ENCODE measurements at places on chromosomes 6 and 20.
A peak's percentile ranks its signal among the peaks of the same experiment; 100 is the strongest.

GRCh38 chr6:2447931-2448330 is 202.5 kb upstream of the GMDS start:
- no peak for DNase-seq

GRCh38 chr6:100099189-100100074 is 105.4 kb upstream of the MCHR2 start:
- no peak for DNase-seq

GRCh38 chr20:35004749-35005462 is 49.2 kb downstream of the MYH7B start:
- DNase-seq: no peak

DNA sequence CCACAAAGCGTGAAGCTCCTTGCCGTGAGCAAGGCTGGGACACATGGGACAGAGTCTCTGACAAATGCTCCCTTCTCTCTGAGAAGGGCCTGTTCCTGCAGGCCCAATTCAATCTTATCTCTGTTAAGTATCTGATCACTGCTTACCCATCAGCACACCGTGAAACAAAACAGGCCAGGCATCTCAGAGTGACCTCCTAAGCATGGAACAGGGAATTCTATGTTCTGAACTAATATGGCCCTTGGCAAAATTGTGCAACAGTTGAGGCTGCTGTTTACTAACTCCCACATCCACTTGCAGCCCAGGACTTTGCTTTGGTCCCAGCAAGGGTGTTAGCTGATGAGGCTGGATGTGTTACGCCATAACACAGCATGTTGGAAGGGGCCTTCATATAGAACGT is 79.2 kb downstream of the GCLC start:
- DNase-seq: no peak

DNA sequence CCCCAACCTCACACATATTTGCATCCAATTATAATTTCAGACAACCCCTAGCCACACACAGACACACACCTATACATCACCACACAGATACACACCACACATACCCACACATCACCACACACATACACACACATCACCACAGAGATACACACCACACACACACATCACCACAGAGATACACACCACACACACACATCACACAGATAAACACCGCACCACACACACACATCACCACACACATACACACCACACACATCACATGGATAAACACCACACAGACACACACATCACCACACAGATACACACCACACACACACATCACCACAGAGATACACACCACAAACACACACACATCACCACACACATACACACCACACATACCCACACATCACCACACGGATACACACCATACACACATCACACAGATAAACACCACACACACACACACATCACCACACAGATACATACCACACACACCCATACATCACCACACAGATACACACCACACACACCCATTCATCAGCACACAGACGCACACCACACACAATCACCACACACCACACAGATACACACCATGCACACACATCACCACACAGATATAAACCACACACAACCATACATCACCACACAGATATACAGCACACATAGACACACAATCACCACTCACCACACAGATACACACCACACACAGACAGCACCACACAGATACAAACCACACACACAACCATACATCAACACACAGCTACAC is 74.6 kb downstream of the GRM4 start:
- DNase-seq: no peak

DNA sequence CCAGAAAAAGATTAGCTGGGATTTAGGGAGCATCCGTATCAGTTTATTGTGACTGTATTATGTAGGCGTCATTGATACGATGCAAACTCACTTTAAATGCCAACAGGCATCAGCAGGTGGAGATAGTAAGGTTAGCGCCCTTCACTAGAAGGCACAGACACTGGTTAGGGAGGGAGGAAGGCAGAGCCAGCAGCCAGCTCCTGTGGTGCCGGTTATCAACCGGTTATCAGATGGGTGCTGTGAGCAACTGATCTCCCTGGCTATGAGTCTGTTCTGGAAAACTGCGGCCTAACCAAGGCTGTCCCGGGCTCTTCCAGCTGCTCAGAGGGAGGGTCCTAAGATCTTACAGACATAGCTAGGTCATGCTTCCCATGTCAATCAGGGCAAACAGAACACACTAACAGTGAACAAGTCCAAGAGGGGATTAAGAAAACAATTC is 47.5 kb upstream of the CD93 start:
- no peak for DNase-seq

GRCh38 chr6:144908004-144908403 is 622.9 kb downstream of the UTRN start:
- DNase-seq: no peak

DNA sequence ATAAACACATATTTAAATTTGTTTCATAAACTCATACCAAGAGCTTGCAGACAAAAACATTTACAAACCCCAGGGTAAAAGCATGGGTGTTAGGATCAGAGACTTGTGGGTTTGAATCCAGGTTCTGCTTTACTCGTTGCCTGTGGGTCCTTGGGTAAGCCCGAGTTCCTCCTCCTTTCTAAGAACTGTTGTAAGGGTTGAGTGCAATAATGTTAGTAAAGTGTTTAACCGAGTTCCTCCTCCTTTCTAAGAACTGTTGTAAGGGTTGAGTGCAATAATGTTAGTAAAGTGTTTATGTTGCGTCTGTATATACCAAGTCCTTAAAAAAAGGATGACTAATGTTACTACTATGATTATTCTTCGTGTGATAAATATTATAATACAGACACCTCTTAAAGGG is 18.7 kb downstream of the CCDC170 start:
- DNase-seq: no peak

DNA sequence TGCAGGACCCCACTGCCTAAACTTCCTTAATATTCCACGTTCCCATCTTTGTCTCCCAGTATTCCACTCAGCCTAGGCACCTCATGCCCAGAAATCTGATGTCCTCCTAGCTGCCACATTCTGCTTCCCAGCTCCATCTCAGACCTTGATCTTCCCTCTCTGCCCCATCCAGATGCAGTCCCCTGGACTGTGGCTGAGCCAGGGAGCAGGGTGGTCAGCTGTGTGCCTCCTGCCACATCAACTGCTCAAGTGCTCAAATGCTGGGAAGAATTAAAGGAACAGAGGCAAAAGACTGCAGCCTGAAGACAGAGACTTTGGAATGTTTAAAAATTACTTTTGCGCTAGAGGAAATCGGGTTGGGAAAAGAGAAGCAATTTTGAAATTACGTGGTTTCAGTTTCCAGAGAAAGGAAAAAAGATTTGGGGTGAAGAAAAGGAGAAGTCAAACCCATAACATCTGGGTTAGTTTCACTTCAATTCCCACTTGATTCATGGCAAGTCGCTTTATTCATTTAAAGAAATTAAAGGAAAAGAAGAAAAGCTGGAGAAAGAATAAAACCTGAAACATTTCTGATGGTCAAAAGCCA is 704.8 kb downstream of the PTPRT start:
- no peak for DNase-seq

- no peak for DNase-seq
Measured at GRCh38 chr20:33284284-33284683, 1.3 kb downstream of the BPIFB1 start.

DNA sequence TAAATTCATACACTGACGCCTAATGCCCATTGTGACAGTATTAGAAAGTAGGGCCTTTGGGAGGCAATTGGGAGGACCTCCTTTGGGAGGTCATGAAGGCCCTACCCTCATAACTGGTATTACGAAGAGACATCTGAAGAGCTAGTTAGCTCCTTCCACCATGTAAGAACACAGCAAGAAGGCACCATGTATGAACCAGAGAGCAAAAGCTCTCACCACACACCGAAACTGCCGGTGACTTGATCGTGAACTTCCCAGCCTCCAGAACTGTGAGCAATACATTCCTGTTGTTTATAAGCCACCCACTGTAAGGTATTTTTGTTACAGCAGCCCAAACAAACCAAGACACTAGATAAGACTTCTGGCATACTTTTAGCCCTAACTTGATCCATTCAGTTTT is 41.8 kb downstream of the GCLC start:
- no peak for DNase-seq

DNA sequence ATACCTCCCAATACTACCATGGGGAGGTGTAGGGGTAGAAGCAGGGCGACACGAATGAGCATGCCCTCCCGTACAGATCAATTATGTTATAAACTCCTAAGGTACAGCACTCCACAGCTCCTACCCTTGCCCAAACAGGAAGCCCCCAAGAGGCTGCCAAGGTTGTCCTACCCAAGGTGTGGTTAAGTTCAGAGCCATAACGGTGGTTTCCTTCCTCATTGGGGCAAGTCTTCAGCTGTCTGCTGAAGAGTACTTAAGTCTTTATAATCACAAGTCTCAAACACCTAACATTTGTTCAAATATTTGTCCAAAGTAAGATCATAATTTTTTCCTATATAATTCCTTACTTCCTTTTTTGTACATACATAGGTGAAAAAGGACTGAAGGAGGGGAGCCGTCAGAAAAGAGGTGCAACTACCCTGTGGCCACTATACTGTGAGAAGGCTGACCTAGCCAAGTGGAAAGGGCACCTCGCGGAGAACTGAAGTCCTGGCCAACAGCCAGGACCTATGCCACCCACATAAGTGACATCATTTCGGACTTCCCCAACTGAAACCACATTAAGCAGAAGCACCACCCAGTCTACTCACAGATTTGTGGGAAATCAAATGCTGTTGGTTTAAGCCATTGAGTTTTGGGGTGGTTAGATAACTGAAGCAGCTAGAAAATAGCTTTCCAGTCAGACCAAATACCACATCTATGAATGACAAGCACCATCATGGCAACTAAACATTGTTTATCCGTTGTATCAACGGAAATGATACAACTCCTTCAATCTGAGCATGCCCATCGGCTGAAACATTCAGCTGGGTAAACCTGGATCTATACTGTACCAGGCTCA is 2.9 kb upstream of the RAB22A start:
- peak; percentile 95 for DNase-seq

- no peak for DNase-seq
Measured at GRCh38 chr6:126113261-126113660, 126.9 kb downstream of the TRMT11 start.

GRCh38 chr6:55569638-55570037 is 9.4 kb downstream of the HMGCLL1 start:
- DNase-seq: no peak

GRCh38 chr6:3388786-3389185 is 68.1 kb downstream of the SLC22A23 start:
- DNase-seq: no peak

GRCh38 chr20:61668065-61668650 is 397.5 kb downstream of the TAF4 start:
- DNase-seq: no peak

- no peak for DNase-seq
Measured at GRCh38 chr6:21396313-21396712, 197.2 kb upstream of the SOX4 start.

GRCh38 chr20:50487397-50487796 is 22.8 kb upstream of the PTPN1 start:
- no peak for DNase-seq

DNA sequence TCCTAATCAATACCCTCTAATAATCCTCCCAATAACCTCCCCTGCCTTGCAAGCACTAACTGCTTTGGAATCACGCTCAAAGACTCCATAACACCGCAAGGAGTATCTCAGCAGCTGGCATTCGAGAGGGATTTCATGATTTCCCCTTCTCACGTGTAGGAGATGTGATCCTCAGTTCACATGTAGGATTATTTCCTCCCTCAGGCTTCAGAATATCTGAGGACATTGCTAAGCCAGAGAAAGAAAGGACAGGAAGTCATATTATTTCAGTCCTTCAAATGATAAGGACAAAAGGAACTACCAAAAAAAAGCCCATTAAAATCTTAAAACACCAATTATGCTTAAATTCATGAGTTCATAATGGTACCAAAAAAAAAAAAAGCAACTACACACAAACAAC is 122.9 kb downstream of the NFATC2 start:
- no peak for DNase-seq

GRCh38 chr6:36781669-36782068 is 57.6 kb downstream of the CPNE5 start:
- DNase-seq: no peak

GRCh38 chr6:55260181-55260580 is 67.1 kb upstream of the GFRAL start:
- DNase-seq: no peak

DNA sequence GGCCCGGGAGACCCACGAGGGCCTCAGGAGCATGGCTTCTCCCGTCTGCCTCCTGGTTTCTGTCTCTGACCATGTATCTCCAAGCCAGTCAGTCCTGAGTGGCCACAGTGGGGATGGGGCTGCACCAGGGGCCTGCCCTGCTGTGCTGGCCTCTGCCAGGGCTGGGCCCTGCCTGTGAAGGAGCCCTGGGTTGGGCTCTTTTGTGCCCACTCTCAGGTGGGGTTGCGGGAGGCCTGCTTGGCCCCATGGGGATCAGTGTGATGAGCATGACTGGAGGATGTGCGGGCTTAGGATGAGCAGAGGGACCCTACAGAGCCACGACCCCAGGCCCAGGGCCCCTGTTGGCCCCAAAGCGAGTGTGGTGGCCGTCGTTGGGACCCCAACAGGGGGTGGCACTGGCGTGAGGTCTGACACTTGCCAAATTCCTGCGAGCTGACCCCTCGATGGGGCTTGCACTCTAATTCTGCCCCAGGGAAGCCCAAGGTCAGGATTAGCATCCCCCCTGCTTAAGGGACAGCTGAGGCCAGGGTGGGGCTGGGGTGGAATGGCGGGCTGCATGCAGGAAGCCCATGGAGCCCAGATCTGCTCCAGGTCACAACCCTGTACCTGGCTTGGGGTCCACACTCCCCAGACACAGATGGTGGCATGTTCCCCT is 90.0 kb upstream of the BHLHE23 start:
- no peak for DNase-seq

- no peak for DNase-seq
Measured at GRCh38 chr6:34462551-34462971, 3.3 kb upstream of the PACSIN1 start.

DNA sequence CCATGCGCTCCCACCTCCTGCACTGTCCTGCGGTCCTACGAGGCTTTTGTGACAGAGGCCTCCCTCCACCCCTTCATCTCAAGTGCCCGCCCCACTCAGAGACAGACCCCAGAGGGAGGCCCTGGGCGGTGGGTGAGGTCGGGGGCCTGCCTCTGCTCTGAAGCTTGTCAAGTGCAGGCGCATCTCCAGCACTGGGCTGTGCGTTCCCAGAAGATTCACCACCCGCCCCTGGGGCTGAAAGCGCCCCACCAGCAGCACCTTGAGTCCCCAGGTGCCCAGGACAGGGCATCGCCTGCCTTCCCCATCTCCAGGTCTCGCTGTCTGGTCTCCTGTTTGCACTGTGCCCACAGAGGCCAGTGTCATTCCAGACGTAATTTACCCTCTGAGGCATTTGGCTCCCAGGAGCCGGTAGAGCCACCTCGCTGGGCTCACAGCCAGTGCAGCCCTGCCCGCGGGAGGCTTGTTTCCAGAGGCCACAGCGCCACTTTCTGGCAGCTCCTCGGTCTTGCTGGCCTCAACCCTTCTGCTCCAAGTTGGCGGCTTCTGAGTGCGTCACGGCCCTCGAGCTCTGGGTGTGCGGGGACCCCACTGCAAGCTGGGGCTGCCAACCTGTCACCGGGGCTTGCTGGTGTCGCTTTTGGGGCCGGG is 191.1 kb downstream of the TAF4 start:
- no peak for DNase-seq

Data from central memory CD4-positive, alpha-beta T cell (primary cell).